ENCODE measurements at places on chromosomes 11 and 22. TPM values are rescaled to one million over a fixed set of nuclear protein-coding genes. Genes with fewer than 3 reads are reported as not detected.

Gene PLEKHB1
- not detected for total RNA-seq

Gene ELFN2
- total RNA-seq, result 1.3 TPM

Gene NLRP14
- 0.35 TPM for total RNA-seq

Gene CATSPERZ
- not detected for total RNA-seq

GRCh38 chr11:88469561-88470225 is 132.2 kb upstream of the CTSC start:
- no peak overlapping the region for H3K27ac ChIP-seq
- no peaks in the 10 kb centered on the region for H3K27me3 ChIP-seq
- no peaks in the 10 kb centered on the region for H3K4me1 ChIP-seq
- DNase-seq, result no peak
- no peak overlapping the region for H3K4me3 ChIP-seq

GRCh38 chr11:122723576-122723975 is 68.1 kb downstream of the UBASH3B start:
- no peak overlapping the region for H3K4me3 ChIP-seq
- no peak overlapping the region for H3K27ac ChIP-seq
- H3K27me3 ChIP-seq, result no peaks in the 10 kb centered on the region
- DNase-seq, result no peak

DNA sequence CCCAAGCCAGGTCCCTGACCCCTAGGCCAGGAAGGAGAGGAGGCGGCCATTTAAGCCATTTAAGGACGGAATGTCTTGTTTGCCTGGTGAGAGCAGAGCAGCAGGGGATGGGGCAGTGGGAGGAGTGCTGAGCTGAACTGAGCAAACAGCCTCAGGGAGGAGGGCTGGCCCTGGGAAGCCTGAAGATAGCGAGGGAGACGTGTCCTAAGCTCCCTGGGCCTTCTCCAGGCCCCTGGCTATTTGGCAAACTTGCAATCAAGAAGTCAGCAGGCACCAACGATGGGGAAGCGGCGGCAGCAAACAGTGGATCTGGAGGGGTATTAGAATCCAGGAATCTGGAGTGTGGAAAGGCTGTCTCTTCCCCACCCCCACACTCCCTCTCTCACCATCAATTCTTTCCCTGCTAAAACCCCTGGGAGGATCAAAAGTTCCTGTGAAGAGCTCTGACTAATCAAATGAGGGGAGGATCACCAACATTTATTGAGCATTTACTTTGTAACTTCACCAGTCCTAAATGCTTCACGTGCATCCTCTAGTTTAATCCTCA is 8.8 kb downstream of the BCL9L start:
- H3K27ac ChIP-seq, result no peak overlapping the region
- no peak overlapping the region for H3K4me3 ChIP-seq
- H3K4me1 ChIP-seq, result peaks cover 77% of the 10 kb centered on the region
- H3K27me3 ChIP-seq, result no peaks in the 10 kb centered on the region
- DNase-seq, result no peak

DNA sequence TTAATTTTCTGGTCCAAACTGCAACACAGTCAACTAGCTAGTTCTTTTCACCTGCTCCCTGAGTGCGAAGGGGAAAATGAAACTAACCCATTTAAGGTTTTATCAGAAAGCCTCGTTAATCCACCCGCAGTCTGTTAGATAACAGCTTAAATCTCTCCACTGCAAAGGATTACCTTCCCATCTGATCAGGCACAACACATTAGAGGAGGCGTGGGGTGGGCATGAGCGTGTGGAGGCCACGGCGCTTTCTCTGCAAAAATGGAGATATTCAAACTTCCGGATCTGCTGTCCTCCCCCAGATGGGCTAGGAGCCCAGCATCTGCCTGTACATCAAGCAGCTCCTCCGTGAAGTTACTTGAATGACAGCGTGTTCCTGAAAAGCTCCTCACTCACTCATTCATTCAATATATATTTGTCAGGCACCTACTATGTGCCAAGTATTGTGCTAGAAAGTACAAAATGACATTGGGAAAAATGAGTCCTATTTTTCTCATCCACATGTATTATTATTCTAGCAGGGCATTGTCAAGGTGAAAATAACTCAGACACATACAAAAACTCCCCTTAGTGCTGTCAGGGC is 13.5 kb upstream of the ANKK1 start:
- H3K27me3 ChIP-seq, result no peaks in the 10 kb centered on the region
- no peak overlapping the region for H3K27ac ChIP-seq
- H3K4me1 ChIP-seq, result no peaks in the 10 kb centered on the region
- H3K4me3 ChIP-seq, result no peak overlapping the region
- H3K36me3 ChIP-seq, result no peaks in the 10 kb centered on the region

DNA sequence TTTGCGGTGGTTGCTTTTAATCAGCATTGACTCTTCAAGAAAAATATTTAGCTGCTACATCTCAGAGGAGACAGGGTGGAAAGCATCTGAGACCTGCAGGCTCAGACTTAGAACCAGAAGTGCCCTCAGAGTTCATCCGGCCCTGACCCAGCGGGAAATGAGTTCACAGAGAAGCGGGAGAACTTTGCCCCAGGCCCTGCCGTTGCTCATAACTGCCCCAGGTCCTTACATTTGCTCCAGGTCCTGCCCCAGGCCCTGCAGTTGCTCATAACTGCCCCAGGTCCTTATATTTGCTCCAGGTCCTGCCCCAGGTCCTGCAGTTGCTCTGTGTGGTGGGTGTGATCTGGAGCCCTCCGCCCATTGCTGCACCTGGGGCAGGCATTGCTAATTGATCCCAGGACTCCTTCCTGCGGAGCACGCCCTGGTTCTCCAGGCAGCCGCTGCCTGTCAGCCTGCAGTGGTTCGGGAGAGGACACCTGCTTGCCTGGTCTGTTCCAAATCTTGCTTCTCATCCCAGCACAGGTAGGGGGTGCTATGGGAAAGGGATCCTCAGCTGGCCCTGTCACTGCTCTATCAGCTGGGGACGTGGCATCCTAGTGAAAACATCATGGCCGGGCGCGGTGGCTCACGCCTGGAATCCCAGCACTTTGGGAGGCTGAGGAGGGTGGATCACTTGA is 58.1 kb upstream of the PPP6R3 start:
- no peaks in the 10 kb centered on the region for H3K27me3 ChIP-seq
- no peak overlapping the region for H3K27ac ChIP-seq
- no peak for DNase-seq
- no peak overlapping the region for H3K4me3 ChIP-seq
- H3K36me3 ChIP-seq, result peaks cover 24% of the 10 kb centered on the region
- H3K4me1 ChIP-seq, result no peaks in the 10 kb centered on the region
